ENCODE measurements at places on chromosomes 16 and 17. TPM values are rescaled to one million over a fixed set of nuclear protein-coding genes. Genes with fewer than 3 reads are reported as not detected.
A peak's percentile ranks its signal among the peaks of the same experiment; 100 is the strongest.

DNA sequence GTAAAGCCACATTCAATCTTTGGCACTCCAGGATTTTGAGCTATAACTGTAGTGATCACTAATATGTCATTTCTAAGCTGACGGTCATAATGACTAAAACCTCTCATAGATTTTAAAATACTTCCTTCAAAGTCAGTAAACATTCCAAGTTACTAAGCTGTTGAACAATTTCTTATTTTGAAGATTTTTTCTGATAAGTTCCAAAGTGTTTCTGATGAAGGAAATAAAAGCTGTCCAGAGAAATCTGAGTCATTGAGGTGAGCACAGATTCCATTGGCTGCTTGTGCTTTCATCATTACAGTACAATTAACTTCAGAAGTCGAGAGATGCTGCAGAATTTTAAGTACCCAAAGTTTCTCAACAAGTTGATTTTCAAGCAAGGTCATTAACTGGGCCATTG is 23.9 kb downstream of the NLRC5 start:
- peak overlapping the region; percentile 14 for H3K4me3 ChIP-seq
- H3K27ac ChIP-seq = peak overlapping the region; percentile 97
- H3K27me3 ChIP-seq = no peaks in the 10 kb centered on the region

- peak within 1 kb of the TSS; percentile 81 for H3K4me3 ChIP-seq
- DNase-seq = no peak
- peaks cover 11% of the 10 kb centered on the region for H3K4me1 ChIP-seq
- no peaks in the 10 kb centered on the region for H3K36me3 ChIP-seq
Observed at GRCh38 chr16:29899516-29900101, at the start of gene SEZ6L2. Gene SEZ6L2 (minus strand): TSS chr16:29899550. CDS start chr16:29899019, 531 bp downstream.

DNA sequence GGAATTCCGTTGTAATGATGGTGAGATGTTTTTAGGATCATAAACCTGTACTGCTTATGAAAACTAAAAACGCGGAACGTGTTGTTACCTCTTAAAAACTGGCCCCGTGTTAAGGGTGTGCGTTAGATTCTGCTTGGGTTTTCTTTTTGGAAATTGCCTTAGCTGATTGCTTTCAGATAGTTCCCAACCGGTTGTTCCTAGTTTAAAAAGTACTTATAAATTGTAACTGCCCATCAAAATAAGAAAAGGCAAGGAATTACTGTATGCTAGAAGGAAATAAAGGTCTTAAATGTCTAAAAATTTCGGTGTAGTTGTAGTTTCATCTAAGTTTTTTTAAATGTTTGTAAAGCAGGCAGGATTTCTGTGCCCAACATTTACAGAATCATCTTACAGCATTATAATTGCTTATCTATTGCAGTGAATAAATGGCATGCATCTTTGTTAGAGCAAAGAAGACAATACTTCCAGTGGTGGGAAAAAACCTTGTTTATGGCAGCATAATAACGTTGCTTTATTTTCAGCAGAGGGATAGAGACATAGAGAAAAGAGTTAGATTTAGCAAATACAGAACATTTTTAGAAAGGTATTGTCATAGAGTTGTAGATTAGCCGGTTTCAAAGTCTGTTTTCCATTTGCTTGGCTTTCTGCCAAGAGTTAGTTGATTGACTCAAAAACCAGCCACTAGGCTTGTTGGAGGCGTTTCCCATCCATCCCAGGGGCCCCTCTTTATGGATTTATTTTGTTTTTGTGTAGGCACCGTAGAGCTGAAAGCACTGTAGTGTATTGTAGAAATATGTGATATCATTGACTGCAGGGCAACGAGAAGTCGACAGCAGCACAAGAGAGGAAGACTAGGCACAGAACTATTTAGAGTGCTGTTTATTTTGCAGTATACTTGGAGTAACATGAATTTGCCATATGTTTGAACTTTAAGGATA is 1.7 kb downstream of the PPM1D start:
- peak overlapping the region; percentile 96 for H3K4me3 ChIP-seq
- peaks cover 37% of the 10 kb centered on the region for H3K4me1 ChIP-seq
- peaks cover 16% of the 10 kb centered on the region for H3K36me3 ChIP-seq
- no peaks in the 10 kb centered on the region for H3K27me3 ChIP-seq

- no peak for DNase-seq
- H3K4me1 ChIP-seq = peaks cover 2% of the 10 kb centered on the region
- peaks cover 30% of the 10 kb centered on the region for H3K27me3 ChIP-seq
- H3K27ac ChIP-seq = no peak overlapping the region
- H3K4me3 ChIP-seq = no peak overlapping the region
Observed at GRCh38 chr16:87598431-87598830, 3.9 kb upstream of the JPH3 start.

DNA sequence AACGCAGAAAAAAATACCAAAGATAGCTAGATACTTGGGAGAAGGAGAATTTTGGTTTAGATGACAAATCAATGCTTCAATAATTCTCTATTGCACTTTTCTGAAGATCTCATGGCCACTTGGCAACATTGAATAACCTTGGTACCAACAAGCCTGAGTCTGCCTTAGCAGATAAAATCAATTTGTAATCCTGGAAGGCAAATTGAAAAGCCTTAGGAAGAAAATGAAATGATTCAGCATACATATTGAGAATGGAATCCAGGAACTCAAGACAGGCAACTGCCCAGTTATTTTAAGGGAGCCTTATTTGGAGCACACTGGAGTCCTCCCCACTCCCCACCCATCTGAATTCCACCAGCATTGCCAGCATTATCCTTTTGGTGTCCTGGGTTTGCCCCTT is 109.3 kb upstream of the SOX9 start:
- no peak overlapping the region for H3K27ac ChIP-seq
- no peaks in the 10 kb centered on the region for H3K36me3 ChIP-seq
- H3K27me3 ChIP-seq = no peaks in the 10 kb centered on the region
- DNase-seq = no peak
- no peaks in the 10 kb centered on the region for H3K4me1 ChIP-seq

The PIPOX gene
- total RNA-seq = 2.8 TPM

DNA sequence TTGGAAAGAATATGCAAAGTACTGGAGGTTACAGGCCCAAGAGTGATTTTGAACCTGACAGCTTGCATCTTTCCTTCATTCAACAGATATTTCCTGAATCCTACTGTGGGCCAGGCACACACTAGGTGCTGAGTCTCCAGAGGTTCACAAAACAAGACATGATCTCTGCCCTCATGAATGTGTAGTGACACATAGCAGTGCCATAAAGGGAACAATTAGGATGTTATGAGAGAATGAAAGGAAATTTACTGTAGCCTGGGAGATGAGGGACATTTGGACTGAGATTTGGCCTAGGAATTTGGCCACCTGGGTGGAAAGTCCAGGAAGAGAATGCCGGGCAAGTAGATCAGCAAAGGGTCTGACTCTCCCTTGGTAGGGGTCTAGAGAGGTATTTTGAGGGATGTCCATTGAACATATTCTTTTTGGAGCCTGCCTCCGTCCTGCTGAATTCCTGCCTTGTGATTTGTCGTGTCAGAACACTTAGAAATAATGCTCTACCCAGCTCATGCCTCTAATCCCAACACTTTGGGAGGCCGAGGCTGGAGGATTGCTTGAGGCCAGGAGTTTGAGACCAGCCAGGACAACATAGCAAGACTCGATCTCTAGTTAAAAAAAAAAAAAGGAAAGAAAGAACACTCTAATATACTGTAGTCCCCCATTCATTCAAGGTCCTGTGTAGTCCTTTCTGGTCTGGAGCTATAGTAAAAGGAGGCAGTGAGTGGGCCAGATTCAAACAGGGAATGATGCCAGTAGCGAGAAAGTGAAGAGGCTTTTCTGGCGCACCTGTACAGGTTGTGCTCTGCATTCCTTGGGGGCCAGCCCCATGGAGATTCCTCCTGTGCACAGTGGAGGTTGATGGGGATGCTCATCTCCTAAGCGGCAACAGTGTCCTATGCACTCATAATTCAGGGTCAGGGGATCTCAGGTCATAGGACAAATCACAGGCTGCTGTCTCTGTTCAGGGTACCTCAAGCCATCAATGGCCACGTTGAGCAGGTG is 90.6 kb upstream of the CLEC18A start:
- no peak overlapping the region for H3K4me3 ChIP-seq
- peaks cover 2% of the 10 kb centered on the region for H3K4me1 ChIP-seq
- peaks cover 7% of the 10 kb centered on the region for H3K36me3 ChIP-seq

DNA sequence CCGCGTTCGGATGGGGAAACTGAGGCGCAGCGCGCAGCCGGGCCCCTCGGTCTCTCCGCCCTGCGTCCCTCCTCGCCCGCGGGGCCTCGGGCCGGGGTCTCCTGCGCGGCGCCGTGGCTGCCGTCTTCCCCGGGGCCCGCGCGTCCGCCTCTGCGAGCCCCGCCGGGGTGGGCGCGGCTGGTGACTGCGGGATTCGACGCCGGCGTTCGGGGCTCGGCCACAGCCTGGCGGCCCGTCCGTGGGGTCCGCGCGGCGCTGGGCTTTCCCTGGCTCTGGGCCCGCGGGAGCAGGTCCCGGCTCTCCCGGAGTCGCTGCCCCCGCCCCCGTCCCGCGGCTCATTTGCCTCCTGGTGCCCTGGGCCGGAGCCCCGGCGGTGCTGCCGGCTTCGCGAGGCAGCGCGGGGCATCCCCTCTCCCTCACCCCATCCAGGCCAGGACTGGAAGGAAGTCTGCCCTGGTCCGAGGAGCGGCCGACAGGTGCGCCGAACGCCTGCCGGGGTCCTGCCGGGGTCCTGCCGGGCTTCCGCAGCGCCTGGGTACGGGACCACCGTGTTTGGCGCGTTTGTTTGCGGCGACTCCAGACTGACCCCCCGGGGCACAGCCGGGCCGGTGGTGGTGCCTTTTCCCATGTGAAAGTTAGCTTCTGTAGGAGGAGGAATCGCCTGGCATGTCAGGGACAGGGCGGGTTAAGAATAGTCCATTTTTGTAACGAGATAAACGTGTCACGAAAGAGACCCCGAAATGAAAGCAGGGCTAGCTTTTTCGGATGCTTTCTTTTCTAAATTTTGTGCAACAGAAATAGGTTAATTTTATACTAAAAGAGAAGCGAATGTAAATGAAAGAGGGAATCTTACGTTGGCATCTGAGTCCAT is 671 bp downstream of the CHMP6 start:
- no peak for DNase-seq
- H3K27ac ChIP-seq = no peak overlapping the region
- H3K36me3 ChIP-seq = peaks cover 13% of the 10 kb centered on the region
- H3K4me1 ChIP-seq = peaks cover 10% of the 10 kb centered on the region
- peak overlapping the region; percentile 78 for H3K4me3 ChIP-seq

The PERCC1 gene
- total RNA-seq = not detected

The ABCC11 gene
- total RNA-seq = 0.09 TPM

DNA sequence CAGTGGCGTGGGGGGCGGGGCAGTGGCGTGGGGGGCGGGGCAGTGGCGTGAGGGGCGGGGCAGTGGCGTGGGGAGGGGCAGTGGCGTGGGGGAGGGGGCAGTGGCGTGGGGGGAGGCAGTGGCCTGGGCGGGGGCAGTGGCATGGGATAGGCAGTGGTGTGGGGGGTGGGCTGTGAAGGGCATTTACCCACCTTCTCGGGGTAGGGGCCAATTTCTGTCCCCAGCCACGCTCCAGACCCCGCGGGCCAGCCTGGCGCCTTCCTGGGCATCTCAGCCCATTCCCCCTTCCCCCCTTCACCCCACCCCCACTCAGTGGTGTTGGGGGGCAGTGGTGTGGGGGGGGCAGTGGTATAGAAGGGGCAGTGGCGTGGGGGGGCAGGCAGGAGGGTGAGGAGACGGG is 92.7 kb downstream of the LITAF start:
- H3K4me3 ChIP-seq = no peak overlapping the region
- H3K27me3 ChIP-seq = no peaks in the 10 kb centered on the region
- H3K27ac ChIP-seq = no peak overlapping the region
- H3K36me3 ChIP-seq = no peaks in the 10 kb centered on the region
- no peak for DNase-seq

DNA sequence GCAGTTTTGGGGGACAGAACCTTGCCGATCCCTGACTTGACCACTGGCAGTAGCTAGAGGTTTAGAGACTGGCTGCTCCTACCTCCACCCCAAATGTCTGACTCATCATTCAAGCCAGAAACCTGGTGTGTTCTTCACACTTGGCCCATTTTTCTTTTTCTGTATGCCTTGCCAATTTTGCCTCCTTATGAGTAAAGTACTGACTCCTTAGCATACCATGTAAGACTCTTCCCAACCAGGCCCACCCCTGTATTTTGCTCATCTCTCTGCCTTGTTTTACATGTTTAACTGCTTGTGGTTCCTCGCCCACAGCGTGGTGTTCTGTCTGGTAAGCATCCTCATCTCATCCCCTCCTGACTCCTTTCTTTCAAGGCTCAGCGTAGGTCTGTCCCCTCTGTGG is 37.9 kb downstream of the NUP88 start:
- H3K27me3 ChIP-seq = no peaks in the 10 kb centered on the region
- peaks cover 4% of the 10 kb centered on the region for H3K4me1 ChIP-seq
- H3K4me3 ChIP-seq = no peak overlapping the region
- peaks cover 89% of the 10 kb centered on the region for H3K36me3 ChIP-seq
- peak overlapping the region; percentile 18 for H3K27ac ChIP-seq

The OSBPL7 gene
- total RNA-seq = 20.7 TPM

The NBR1 gene
- total RNA-seq = 49.1 TPM

- H3K4me1 ChIP-seq = peaks cover 2% of the 10 kb centered on the region
- H3K27ac ChIP-seq = no peak overlapping the region
- H3K36me3 ChIP-seq = no peaks in the 10 kb centered on the region
- no peak overlapping the region for H3K4me3 ChIP-seq
Observed at GRCh38 chr16:54446639-54447038, 160.1 kb upstream of the IRX3 start.

- H3K36me3 ChIP-seq = peaks cover 21% of the 10 kb centered on the region
- H3K27ac ChIP-seq = peak overlapping the region; percentile 82
- no peak overlapping the region for H3K4me3 ChIP-seq
- no peaks in the 10 kb centered on the region for H3K27me3 ChIP-seq
- peaks cover 48% of the 10 kb centered on the region for H3K4me1 ChIP-seq
Observed at GRCh38 chr17:64634218-64634617, 27.9 kb downstream of the SMURF2 start.

GRCh38 chr16:57381791-57382534 is 9.7 kb downstream of the CX3CL1 start:
- H3K27ac ChIP-seq = no peak overlapping the region
- no peak for DNase-seq
- peaks cover 11% of the 10 kb centered on the region for H3K4me1 ChIP-seq
- H3K27me3 ChIP-seq = peaks cover under 1% of the 10 kb centered on the region

The NLGN2 gene
- 4.2 TPM for total RNA-seq

- H3K4me3 ChIP-seq = no peak overlapping the region
- H3K27me3 ChIP-seq = peaks cover 11% of the 10 kb centered on the region
- no peak overlapping the region for H3K27ac ChIP-seq
- no peaks in the 10 kb centered on the region for H3K36me3 ChIP-seq
- DNase-seq = no peak
Observed at GRCh38 chr17:48954300-48954755, 9.7 kb upstream of the SNF8 start.

The CHRNE gene
- total RNA-seq = 0.44 TPM

DNA sequence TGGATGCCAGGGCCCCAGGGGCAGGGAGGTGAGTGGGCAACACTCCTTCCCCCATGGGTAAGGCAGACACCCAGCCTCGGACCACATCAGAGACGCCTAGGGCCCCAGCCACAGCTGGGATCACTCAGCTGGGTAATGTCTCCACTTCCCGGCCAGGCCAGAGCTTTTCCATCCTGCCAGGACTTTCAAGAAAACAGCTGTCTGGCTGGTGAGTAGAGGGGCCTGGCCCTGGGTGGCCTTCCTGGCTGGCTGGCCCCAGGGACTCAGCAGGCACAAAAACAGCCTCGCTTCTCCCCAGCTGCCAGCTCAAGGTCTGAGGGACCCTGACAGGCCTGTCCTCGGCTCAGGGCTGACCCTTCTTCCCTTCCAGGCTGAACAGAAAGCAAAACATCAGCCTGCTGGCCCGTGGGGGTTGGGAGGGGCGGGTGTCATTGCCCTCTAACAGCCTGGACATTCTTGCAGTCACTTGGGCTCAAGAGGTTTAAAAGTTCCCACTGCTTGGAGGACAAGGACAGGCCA is 45.3 kb upstream of the JPH3 start:
- no peak overlapping the region for H3K27ac ChIP-seq
- H3K36me3 ChIP-seq = no peaks in the 10 kb centered on the region
- no peak overlapping the region for H3K4me3 ChIP-seq
- no peak for DNase-seq
